Large intestine (tissue), 12 donors: ENCODE measurements at places on chromosomes 2 and 18. TPM values are rescaled to one million over a fixed set of nuclear protein-coding genes. Genes with fewer than 3 reads are reported as not detected.

GRCh38 chr18:6751222-6751621, 21.7 kb downstream of the ARHGAP28 start:
- DNase-seq, result no peak

The RFTN2 gene
- 4.5 TPM for polyA plus RNA-seq

The ZNF532 gene
- 36.6 TPM for polyA plus RNA-seq

The GPR75 gene
- 3.3 TPM for polyA plus RNA-seq

GRCh38 chr2:169765523-169765922, 31.9 kb downstream of the KLHL23 start:
- no peak for DNase-seq

- DNase-seq, result no peak
Measured at GRCh38 chr2:212936572-212936971, 214.8 kb downstream of the IKZF2 start.

The TUBA4A gene
- polyA plus RNA-seq, result 25.6 TPM

- DNase-seq, result no peak
Measured at GRCh38 chr2:140542627-140543026, 1588.2 kb downstream of the LRP1B start.

The ASB18 gene
- 0.03 TPM for polyA plus RNA-seq

GRCh38 chr18:41144441-41144840, 810.6 kb upstream of the PIK3C3 start:
- DNase-seq, result no peak

The CAD gene
- 34.9 TPM for polyA plus RNA-seq

DNA sequence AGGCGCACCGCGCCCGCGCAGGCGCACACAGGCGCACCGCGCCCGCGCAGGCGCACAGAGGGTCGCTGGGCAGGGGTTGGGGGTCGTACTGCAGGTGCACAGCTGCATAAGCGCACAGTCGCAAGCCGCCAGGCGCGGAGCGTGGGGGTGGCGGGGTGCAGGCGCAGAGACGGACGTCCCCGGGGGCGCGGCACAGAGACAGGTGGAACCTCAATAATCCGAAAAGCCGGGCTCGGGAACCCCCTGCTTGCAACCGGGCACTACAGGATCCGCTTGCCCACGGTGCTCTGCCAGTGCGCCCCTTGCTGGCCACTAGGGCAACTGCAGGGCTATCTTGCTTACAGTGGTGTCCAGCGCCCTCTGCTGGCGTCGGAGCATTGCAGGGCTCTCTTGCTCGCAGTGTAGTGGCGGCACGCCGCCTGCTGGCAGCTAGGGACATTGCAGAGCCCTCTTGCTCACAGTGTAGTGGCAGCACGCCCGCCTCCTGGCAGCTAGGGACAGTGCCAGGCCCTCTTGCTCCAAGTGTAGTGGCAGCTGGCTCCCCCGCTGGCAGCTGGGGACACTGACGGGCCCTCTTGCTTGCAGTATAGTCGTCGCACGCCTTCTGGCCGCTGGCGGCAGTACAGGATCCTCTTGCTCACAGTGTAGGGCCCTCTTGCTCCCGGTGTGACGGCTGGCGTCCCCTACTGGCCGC, 34.9 kb downstream of the FAM110C start:
- DNase-seq, result no peak

The PRSS56 gene
- polyA plus RNA-seq, result not detected

DNA sequence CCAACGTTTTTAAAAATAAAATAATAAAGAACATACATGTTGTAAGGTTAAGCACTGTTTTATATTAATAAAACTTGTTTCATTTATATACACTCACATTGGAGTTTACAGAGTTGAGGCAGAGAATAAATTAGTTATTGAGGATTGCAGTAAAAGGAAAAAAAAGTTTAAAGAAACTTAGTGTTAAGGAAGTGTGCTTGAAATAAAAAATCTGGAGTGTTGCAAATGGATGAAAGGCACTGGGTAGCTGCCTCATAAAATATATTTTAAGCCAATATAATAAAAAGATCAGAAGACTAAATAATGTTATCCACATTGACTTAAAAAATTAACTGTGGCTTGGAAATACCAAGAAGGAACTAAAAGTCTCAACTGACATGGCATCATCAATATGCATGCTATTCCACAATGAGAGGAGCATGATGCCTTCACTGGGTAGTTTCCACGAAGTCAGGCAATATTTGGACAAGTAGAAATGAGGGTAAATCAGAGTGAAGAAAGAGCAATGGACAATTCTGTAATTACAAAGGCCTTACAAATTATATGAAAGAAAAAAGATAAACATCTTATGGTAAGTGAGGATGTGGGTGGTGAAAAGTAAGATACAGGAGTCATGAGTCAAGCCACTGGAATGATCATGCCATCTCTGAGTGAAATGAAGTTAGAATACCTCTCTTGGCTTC, 2.5 kb downstream of the GALNT3 start:
- no peak for DNase-seq
